ENCODE measurements at places on chromosomes 2 and 18.
A peak's percentile ranks its signal among the peaks of the same experiment; 100 is the strongest.

DNA sequence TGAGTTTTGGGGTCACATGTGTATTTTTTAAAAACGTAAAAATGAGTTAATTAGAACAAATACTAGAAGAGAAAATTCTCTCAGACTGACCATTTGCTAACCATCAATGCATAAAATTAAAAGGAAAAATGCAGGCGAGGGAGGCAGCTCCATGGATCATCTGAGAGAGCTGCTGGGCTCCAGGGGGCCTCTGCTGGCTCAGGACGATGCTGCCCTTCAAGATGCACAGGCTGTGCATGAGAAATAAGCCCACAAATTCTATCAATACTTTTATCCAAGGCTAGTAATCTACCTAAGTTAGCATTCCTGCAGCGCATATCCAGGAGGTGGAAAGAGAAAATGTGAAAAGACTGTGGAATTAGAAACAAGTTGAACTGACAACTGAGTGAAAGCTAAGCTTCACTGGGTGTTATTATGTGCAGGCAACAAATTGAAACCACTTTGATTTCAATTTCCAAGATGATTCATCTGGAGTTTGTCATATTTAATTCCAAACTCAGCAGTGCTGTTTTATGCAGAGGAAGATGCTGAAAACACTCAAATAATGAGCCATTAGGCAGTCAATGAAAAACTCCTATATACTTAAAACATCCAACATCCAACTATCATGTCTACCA lies 261.1 kb downstream of the NBAS start:
- no peak for DNase-seq

GRCh38 chr2:215839816-215840215 lies 173.5 kb downstream of the MREG start:
- DNase-seq, result no peak

GRCh38 chr2:13542642-13543041 lies 825.9 kb downstream of the TRIB2 start:
- no peak for DNase-seq

- DNase-seq, result no peak
These were observed 801.3 kb upstream of the ID2 start for GRCh38 chr2:7880566-7880965.

DNA sequence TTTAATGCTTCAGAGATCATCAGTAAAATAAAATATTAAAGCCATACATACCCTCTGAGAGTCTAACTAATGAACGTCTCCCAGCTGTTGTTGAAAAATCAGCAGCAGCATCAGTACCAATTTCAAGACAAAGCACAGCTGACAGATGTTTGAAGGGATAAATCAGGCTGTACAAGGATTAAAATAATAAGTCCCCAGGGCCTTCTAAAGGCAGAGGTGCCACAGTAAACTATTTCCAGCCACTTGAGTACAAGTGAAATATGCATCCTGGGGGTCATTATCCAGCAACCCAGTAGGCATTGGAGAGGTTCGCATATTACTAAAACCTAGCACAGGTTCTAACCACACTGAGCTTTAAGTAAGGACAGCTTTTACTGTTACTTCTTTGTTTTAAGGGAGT lies 76.9 kb downstream of the NXPH2 start:
- DNase-seq, result no peak

GRCh38 chr2:84302513-84303412 lies 156.3 kb downstream of the SUCLG1 start:
- DNase-seq, result no peak

DNA sequence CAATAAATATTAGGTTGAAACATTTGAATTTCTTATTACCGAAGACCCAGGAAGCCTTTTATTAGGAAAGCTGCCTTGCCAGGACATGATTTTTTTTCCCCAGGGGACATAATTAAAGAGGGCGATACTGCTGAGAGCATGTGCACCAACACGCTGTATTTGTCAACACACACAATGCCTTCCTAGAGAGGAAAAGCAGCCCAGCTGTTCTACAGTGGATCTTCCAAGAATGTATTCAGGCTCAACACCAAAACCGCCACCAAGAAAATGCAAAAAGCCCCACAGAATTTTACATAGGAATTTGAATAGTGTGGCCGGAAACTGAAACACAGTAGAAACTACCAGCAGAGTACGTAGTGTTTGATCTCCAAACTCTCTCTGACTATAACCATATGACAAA lies 320.4 kb downstream of the DLGAP1 start:
- DNase-seq, result no peak

GRCh38 chr2:113164930-113165585 lies 8.7 kb upstream of the PSD4 start:
- DNase-seq, result no peak

DNA sequence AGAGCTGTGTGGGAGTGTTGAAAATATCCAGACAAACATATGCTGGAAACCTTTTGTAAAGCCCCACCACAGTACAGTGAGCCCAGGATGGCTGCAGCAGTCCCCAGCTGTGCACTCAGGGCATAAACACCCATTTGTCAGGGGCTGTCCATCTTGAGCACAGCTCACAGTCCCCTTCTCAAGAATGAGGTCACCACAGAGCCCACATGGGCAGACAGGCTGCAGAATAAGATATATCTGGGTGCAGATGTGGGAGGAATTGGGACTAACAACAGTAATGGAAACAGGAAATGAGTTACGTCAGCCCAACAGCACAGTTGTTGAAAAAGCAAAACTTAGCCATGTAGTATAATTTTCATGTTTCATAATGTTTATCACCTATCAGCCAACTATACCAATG lies 219.6 kb downstream of the ETAA1 start:
- no peak for DNase-seq

DNA sequence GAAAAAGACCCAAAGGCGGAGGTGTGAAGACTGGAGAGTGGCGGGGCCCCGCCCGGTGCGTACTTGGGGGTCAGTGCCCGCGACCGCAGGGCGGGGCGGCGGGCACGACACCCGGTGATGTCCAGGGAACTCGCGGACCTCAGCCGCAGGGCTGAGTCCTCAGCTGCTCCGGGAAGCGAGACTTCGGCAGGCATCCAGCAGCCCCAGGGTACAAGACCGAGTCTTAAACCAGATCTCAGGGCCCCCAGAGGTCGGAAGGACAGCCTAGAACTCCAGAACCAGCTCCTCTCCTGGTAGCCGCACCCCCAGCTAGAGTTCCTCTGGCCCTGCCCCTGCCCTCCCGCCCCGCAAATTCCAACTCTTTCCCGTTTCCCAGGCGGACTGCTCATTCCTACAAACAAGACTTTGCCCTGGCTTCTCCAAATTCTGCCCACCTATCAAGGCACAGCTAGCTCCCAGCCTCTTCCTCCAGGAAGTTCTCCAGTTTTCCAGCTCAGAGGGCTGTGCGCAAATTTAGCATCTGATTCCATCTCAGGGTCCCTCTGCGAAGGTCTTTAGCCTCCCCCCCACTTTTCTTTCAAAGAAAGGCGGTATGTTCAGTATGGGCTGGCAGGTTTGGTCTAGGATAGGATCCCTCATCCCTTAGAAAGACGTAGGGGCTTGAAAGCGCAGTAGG lies 26.0 kb upstream of the NOTO start:
- no peak for DNase-seq

DNA sequence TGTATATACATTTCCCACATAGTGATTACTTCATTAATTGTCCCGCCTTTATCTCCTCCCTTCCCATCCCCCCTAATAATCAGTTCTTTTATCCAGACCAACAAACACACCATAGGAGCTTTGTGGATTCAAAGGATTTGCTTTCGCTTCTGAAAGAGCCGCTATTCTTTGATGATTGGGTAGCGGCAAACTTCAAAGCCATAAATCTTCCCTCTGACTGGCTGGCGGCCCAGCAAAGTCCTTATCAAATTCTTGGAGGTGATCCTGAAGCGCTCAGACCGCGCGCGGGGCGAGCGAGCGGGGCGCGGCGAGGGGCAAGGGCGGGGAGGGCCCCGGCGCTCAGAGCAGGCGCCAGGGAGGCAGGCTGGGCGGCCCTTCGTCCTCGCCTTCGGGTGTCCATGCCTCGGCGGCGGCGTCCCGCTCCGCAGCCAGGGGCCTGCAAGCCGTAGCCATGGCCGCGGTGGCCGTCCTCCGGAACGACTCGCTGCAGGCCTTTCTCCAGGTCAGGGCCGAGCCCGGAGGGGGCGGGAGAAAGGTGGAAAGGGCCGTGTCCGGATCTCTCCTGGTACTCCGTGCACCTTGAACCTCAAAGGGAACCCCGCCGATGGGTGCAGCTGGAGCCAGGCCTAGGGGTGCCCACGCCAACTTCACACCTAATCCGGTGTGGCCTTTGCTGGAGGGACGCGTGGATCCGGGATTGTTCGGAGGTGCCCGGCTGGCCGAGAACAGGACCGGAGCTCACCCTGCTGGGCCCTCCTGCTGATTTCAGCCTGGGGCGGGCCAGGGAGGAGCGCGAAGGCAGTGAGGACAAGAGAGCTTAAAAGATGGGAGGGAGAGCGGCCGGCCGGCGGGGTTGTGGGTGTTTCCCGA lies at the start of gene SP5:
SP5 (plus strand) TSS at position 276 of the 870 bp plus-strand sequence; CDS start at position 452, 176 bp downstream.
- DNase-seq, result no peak

- no peak for DNase-seq
These were observed 207.2 kb downstream of the SLC8A1 start for GRCh38 chr2:40244675-40245074.

DNA sequence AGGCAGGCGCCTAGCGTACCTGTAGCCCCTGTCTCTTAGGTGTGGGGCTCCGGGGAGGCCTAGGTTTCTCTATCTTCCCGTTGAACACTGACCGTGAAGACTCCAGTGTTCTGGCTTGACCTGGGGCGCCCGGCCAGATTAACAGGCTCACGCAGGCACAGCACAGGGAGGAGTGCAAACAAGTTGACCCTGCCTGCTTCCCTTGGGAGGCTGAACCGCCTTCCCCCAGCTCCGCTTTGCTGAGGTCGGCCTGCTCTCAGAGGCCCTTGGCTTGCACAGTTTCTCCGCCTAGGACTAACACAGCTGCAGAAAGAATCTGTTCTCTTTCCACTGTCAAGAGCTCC lies 567 bp downstream of the PCYOX1 start:
- DNase-seq, result no peak

DNA sequence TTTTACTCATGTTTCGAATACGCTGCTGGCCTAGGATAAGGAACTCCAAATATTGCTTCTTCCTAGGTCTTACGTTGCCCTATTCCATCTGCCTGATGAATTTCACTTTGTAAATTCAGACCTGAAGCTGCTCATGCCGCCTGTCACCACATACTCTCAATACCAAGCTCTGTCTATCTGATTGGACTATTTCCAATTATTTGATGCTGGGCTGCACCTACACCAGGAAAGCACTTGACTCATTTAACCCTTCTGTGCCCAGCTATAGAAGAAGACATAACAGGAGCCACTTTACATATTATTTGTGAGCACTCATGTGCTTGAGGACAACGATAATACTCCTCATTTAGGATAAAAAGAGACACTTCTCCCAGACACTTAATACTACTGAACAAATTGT lies 1293.9 kb upstream of the LRRTM1 start:
- no peak for DNase-seq

GRCh38 chr2:195651046-195651445 lies 6.0 kb upstream of the SLC39A10 start:
- DNase-seq, result no peak

GRCh38 chr18:48296581-48296980 lies 112.6 kb downstream of the ZBTB7C start:
- no peak for DNase-seq

- peak; percentile 19 for DNase-seq
These were observed 12.4 kb downstream of the IL1F10 start for GRCh38 chr2:113080134-113080533.

- no peak for DNase-seq
These were observed 2.7 kb upstream of the PRELID3A start for GRCh38 chr18:12405066-12405465.

DNA sequence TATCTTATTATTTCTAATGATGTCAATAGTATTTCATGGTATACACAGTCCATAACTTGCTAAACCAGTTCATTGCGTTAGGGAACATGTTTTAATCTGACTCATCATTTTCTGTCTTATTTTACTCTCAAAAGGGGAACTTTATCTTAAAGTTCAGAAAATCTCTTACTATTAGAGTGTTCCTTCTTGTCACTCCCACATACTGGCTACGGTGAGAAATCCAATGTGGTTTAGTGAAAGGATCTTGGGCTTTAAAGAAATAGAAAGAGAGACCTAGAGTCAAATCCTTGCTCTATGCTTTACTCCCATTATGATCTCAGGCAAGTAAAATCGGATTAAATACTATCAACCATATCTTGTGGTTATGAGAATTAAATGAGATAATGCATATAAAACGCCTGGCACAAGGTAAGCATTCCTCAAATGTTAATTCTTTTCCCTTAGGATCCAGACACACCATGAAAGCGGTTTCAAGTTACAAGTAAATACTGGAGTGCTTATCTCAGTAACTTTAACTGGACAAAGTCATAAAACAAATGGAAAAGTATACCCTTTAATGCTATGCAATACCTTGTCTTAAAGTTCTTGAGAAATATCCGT lies 576.0 kb downstream of the ARHGAP15 start:
- DNase-seq, result no peak

DNA sequence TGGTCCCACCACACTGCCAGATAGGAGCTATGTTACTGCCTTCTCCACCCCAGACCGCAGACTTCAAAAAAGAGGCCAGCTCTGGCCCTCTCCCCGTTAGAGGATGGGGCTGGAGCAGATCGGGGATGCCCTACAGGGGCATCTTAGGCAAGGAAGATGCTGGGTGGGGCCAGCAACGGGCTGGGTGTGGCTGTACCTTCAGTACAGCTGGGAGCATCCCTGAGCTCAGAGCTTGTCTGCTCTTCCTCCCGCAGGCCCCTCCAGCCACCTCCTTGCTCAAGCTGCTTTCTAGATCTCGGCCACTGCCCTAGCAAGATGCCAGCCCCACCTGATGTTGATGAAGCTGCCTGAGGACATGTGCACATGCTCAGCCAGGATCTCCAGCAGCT lies 9.8 kb downstream of the PTPRN start:
- DNase-seq, result no peak

DNA sequence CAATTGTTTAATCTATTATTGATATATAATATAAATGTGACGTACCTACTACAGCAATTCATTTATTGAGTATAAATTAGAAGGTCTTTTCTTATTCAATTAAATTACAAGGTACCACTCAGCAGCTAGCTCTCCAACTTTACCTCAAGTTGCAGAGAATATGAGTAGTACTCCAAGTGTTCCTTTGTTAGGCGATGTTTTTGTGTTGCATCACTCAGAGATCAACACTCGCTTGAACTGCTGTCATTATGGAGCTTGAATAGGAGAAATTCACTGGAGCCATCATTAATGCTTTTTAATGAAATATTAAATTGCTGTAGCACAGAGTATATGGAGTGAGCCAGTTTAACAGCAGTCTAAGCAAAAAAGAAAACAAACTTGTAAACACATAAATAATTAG lies 320.0 kb downstream of the FSIP2 start:
- DNase-seq, result no peak

GRCh38 chr2:157322432-157322831 lies 3.2 kb downstream of the ERMN start:
- DNase-seq, result no peak

DNA sequence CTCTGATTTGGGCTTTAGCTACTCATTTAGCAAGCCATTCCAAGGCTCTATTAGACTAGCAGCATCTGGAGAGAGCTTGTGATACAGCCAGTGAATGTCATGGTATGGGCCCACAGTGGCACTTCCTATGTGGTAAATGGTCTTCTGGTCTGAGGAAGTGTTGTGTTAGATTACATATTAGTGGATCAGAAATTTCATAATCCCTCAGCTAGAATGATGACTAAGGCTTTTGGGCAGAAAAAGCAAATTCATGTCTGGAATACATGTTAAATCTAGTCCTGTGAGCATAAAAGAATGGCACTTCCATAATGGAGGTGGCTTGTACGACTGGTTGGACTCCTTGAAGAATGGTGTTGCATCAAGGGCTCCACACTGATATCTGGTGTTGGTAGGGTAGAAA lies 436.8 kb upstream of the CWC22 start:
- no peak for DNase-seq
